DND-41 (cell line): ENCODE measurements at places on chromosomes 3 and 15.

DNA sequence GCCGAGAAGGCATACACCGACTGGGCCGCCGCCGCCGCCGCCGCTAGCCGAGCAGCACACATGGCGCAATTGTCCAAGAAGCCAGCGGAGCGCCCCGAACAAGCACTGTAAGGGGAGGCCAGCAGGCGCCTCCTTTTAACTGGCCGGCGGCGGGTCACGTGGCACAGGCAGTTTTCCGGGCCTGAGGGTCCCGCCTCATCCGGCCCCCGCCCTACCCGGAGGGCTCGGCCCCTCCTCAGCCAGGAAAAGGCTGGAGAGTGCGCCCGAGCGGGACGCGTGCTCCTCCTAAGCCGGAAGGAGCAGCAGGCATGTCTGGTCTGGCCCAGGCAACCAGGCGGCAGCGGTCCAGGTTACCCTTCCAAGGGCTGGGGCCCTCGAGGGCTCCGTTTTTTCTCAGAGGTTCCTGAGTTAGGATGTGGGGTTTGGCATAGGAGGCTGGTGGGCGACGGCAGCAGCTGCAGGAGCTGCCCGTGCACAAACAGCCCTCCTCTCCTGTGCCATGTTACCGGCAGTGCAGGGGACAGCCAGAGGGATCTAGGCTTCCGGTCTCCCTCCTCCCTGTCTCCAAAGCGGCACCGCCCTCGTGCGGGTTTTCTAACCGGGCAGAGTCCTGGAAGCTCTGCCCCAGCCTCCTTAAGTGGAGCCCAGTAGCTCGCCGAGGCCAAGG, at the start of gene GPX1:
Gene GPX1 (minus strand): TSS at position 137 of the 667 bp plus-strand sequence. CDS start 75 bp downstream, at position 62.
- peaks cover 59% of the 10 kb centered on the region for H3K4me1 ChIP-seq
- H3K36me3 ChIP-seq = peaks cover 59% of the 10 kb centered on the region
- peak; percentile 95 for DNase-seq
- H3K4me3 ChIP-seq = peak within 1 kb of the TSS; percentile 60; the same call in 1 of the 2 replicates

GRCh38 chr3:6220447-6220846, 640.5 kb upstream of the GRM7 start:
- no peak for DNase-seq
- H3K4me1 ChIP-seq = no peaks in the 10 kb centered on the region
- no peaks in the 10 kb centered on the region for H3K27me3 ChIP-seq
- H3K36me3 ChIP-seq = no peaks in the 10 kb centered on the region
- no peak overlapping the region for H3K27ac ChIP-seq
- H3K4me3 ChIP-seq = no peak overlapping the region

DNA sequence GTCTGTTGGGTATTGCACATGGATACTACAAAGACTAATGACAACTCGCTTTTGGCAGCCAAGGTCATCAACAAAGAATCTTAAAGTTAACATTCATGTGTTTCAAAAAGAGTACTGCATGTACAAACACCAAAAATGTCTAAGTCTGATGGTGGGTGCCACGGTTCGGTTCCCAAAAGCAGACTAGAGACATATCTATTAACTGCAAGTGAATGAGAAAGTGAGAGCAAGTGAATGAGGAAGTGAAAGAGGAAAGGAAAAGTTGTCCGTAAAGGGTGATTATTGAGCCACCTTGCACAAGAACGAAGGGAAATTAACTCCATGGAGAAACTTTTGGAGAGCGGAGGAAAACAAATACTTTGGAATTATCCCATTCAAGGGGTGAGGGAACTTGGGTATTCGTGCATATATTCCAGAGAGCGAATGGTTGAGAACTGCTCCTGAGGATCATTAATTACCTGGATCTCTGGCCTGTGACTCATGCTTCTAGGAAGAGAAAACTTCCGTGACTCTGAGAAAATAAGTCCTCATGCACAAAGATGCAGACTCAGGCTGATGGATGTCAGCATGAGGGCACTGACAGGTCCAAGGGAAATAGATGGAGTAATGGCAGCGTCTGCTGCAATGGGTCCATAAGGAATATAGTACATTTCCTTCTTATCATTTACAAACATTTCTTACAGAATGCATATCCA, 336.5 kb upstream of the TGFBR2 start:
- no peak overlapping the region for H3K4me3 ChIP-seq
- no peaks in the 10 kb centered on the region for H3K36me3 ChIP-seq
- no peaks in the 10 kb centered on the region for H3K4me1 ChIP-seq
- DNase-seq = no peak
- no peaks in the 10 kb centered on the region for H3K27me3 ChIP-seq

- H3K4me3 ChIP-seq = no peak overlapping the region
- H3K36me3 ChIP-seq = no peaks in the 10 kb centered on the region
- no peak overlapping the region for H3K27ac ChIP-seq
- H3K4me1 ChIP-seq = no peaks in the 10 kb centered on the region
Measured at GRCh38 chr3:189631409-189631808, 220 bp downstream of the TP63 start.

DNA sequence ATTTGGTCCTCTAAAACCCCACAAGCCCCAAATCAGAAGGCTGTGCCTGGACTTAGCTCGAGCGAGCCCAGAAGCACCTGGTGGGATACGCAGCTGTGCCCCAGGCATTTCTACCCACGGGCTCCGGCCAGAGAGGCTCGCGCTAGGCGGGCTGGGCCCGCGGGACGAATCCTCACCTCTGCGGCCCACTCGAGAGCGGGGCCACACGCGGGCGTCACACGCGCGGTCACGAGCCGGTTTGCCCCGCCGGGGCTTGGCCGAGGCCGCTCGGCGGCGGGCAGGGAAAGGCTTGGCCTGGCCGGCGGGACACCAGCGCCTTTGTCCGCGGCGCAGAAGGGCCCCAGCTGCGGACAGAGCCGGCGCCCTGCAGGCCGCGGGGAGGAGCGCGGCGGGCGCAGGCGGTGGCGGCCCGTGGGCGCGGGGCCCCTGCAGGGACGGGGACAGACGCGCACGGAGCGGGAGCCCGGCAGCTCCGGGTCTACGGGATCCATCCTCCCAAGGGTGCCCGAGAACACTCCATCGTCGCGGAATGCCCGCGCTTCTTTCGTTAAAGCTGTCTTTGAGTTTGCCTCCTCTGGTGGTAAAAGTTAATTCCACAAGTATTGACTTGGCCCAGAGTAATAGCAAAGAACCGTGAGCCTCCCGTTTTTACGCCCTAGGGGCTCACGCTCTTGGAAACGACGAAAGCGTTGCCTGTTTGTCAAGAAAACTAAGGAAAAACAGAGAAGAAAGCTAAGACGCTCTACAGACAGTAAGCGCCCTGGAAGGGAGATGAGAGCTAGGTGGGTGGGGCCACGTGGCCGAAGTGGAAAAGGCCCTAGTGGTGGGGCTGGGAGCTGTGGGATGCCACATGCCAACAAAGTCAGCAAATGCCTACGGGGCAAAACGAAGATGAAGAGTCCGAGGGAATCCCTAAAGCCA, 26.4 kb downstream of the TYRO3 start:
- no peaks in the 10 kb centered on the region for H3K36me3 ChIP-seq
- H3K27ac ChIP-seq = no peak overlapping the region
- no peaks in the 10 kb centered on the region for H3K27me3 ChIP-seq
- no peak for DNase-seq
- H3K4me1 ChIP-seq = no peaks in the 10 kb centered on the region
- H3K4me3 ChIP-seq = no peak overlapping the region

DNA sequence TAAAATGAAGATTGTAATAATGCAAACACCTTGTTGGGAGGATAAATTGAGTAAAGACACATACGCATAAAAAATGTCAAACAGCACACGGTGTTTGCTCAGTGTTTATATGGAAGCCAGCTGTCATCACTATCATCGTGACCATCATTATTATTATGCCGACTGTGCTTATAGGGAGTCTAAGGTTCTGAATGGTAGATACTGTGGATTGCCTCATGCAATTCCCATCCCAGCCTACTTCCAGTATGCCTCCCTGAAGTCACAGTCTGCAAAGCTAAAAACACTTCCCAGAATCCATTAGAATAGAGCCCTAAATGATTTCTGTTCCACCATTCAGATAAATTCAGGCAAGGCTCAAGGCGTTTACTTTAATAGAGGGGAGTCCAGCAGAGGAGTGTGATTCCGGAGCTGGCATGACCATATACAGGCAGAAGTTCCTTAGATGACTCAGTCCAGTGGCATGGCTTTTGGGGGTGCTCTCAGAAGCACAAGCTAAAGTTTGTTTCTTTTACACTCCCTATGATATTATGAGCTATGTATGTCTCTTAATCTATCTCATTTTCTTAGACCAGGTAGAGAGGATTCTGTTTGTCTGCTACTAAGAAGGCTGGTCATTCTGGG, 148.7 kb downstream of the MEX3B start:
- no peak for DNase-seq
- no peaks in the 10 kb centered on the region for H3K4me1 ChIP-seq
- no peak overlapping the region for H3K27ac ChIP-seq
- no peak overlapping the region for H3K4me3 ChIP-seq
- no peaks in the 10 kb centered on the region for H3K36me3 ChIP-seq

DNA sequence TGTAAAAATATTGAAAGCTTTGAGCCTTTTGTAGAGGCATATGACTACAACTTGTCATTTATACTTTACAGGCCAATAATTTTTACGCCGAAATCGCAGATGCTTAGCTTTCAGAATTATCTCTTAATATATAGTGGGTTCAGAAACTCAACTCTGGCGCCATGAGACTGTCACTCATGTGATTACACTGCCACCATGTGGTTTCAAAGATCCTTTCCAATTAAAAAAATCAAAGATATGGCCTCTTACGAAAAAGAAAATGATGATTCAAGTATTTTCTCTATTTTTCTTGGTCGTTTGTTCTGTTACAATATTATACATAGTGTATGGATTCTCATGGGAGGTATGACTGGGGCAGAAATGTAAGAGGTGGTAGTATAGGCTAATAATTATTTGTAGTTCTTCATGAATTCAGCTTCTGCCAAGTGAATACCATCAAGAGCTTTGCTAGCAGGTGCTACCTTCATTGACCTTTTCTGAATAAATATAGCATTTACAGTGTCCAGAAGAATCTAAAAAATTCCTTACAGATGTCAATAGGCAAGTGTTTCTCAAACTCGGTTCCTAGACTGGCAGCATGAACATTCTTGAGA, 751.7 kb upstream of the GOLIM4 start:
- no peak overlapping the region for H3K27ac ChIP-seq
- peak; percentile 6 for DNase-seq
- H3K36me3 ChIP-seq = no peaks in the 10 kb centered on the region
- H3K4me1 ChIP-seq = no peaks in the 10 kb centered on the region
- peaks cover 6% of the 10 kb centered on the region for H3K27me3 ChIP-seq

GRCh38 chr3:16841904-16842271, 42.9 kb upstream of the PLCL2 start:
- H3K36me3 ChIP-seq = no peaks in the 10 kb centered on the region
- no peak for DNase-seq
- no peaks in the 10 kb centered on the region for H3K27me3 ChIP-seq
- H3K4me3 ChIP-seq = no peak overlapping the region
- H3K4me1 ChIP-seq = peaks cover 22% of the 10 kb centered on the region

DNA sequence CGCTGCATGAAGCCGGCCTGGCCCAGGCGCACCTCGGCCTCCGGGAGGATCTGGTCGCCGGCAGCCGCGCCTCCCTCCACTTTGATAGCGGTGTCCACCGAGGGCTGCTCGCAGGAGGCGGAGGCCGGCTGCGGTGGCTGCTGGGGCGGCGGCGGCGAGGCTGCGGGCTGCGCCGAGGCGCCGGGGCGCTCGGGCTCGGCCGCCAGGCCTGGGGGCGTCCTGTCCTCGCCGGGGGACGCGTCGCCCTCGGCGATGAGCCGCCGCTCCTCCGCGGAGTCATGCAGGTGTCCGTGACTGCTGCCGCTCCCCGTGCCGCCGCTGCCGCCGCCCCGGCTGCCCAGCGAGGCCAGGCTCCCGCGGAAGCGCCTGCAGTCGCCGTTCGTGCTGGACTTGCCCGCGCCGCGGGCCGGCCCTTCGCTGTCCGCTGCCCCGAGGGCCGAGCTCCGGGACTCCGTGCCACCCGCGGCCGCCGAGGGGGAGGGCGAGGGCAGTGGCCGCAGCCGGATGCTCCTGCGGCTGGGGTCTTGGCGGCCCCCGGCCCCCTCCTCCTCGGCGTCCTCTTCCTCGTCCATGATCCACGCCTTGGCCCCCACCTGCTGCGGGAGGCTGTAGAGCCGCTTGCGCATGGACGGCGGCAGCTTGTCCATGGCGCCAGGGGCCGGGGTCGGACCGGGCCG, 996 bp downstream of the HCN4 start:
- no peaks in the 10 kb centered on the region for H3K4me1 ChIP-seq
- peaks cover 2% of the 10 kb centered on the region for H3K27me3 ChIP-seq
- no peak for DNase-seq
- no peak overlapping the region for H3K4me3 ChIP-seq
- no peaks in the 10 kb centered on the region for H3K36me3 ChIP-seq

- no peak overlapping the region for H3K4me3 ChIP-seq
- H3K27me3 ChIP-seq = peaks cover 2% of the 10 kb centered on the region
- no peak for DNase-seq
- no peak overlapping the region for H3K27ac ChIP-seq
- no peaks in the 10 kb centered on the region for H3K4me1 ChIP-seq
- no peaks in the 10 kb centered on the region for H3K36me3 ChIP-seq
Measured at GRCh38 chr3:178482981-178483380, 53.3 kb upstream of the KCNMB2 start.

DNA sequence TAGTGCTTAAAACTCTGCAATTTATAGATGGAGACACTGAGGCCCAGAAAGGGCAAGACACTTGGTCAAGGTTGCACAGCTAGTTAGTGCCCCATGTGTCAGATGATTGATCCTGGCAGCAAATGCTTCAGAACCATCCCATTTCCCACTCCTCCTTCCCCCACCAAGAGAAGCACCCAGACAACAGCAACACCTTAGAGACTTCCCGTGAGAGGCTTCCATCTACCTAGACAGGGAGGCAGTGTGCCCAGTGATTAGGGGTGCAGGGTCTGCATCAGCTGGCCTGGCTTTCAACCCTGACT, 77.6 kb downstream of the CORO2B start:
- H3K4me1 ChIP-seq = no peaks in the 10 kb centered on the region
- H3K36me3 ChIP-seq = no peaks in the 10 kb centered on the region
- H3K27ac ChIP-seq = no peak overlapping the region
- no peak overlapping the region for H3K4me3 ChIP-seq

DNA sequence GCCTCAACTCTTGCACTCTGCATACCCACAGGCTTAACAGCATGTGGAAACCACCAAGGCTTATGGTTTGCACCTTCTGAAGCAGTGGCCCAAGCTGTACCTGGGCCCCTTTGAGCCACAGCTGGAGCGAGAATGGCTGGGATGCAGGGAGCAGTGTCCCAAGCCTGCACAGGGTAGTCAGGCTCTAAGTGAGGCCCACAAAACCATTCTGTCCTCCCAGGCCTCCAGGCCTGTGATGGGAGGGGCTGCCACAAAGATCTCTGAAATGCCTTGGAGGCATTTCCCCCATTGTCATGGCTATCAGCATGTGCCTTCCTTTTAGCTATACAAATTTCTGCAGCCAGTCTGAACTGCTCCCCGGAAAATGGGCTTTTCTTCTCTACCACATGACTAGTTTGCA, 12.5 kb upstream of the CMSS1 start:
- H3K36me3 ChIP-seq = no peaks in the 10 kb centered on the region
- no peaks in the 10 kb centered on the region for H3K27me3 ChIP-seq
- no peak overlapping the region for H3K27ac ChIP-seq
- no peak overlapping the region for H3K4me3 ChIP-seq
- H3K4me1 ChIP-seq = no peaks in the 10 kb centered on the region

DNA sequence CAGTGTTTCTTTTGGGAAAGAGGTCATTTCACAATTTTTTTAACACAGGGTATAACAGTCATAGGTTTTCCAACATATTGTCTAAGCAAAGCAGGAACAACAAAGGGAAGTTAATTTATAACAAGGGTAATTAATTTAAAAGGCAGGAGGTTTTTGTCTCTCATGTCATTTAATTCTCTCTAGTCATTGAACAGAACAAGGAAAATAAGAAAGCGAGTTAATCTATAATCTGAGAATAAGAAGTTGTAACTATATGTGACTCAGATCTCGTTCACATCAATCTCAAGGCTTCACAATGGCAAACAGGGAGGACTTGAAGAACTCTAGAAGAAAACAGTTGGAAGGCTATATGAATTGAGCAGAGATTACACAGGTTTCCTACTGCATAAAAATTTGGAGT, 579.8 kb upstream of the CCDC54 start:
- DNase-seq = no peak
- no peak overlapping the region for H3K4me3 ChIP-seq
- no peaks in the 10 kb centered on the region for H3K36me3 ChIP-seq
- no peak overlapping the region for H3K27ac ChIP-seq
- H3K27me3 ChIP-seq = no peaks in the 10 kb centered on the region
